ENCODE measurements at places on chromosomes 7 and 10.

GRCh38 chr10:34454590-34455261, 360.4 kb downstream of the PARD3 start:
- no peak for DNase-seq

GRCh38 chr7:18698258-18698734, 202.7 kb downstream of the HDAC9 start:
- DNase-seq: no peak

GRCh38 chr10:4107285-4107851, 322.4 kb upstream of the KLF6 start:
- DNase-seq: no peak

- DNase-seq: no peak
Measured at GRCh38 chr10:74846958-74847357, 20.6 kb downstream of the KAT6B start.

- DNase-seq: no peak
Measured at GRCh38 chr7:55250313-55250712, 114.8 kb upstream of the LANCL2 start.

- peak; percentile 62 for DNase-seq
Measured at GRCh38 chr10:124449170-124450011, 444 bp downstream of the NKX1-2 start.

DNA sequence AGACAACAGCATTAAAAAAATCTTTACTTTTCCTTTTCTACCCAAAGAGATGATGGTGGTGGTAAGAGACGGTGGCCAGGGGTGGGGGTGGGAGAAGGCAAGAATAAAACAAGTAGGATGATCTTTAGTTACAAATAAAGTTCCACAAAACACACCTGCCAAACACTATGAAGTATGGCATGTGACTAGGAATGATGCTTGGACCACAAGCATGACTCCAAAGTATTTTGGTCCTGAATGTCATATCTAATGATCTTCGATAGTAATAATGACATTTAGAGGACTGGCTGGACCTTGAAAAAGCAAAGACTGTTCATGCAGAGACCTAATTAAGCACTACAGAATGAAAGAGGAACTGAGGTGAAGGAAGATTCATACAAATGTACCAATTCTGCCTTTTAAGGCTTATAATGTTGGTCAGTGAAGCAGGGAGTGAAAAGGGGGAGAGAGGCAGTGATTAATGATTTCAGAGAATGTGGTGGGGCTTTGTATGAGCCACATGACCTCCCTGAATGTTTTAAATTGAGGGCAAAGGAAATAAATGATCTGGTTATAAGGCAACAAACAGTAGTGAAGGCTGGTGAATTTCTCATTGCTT, 29.6 kb upstream of the DKK1 start:
- DNase-seq: no peak

GRCh38 chr7:78985509-78985908, 468.0 kb downstream of the MAGI2 start:
- DNase-seq: no peak

- DNase-seq: no peak
Measured at GRCh38 chr7:33970536-33970935, 65.2 kb downstream of the BMPER start.

DNA sequence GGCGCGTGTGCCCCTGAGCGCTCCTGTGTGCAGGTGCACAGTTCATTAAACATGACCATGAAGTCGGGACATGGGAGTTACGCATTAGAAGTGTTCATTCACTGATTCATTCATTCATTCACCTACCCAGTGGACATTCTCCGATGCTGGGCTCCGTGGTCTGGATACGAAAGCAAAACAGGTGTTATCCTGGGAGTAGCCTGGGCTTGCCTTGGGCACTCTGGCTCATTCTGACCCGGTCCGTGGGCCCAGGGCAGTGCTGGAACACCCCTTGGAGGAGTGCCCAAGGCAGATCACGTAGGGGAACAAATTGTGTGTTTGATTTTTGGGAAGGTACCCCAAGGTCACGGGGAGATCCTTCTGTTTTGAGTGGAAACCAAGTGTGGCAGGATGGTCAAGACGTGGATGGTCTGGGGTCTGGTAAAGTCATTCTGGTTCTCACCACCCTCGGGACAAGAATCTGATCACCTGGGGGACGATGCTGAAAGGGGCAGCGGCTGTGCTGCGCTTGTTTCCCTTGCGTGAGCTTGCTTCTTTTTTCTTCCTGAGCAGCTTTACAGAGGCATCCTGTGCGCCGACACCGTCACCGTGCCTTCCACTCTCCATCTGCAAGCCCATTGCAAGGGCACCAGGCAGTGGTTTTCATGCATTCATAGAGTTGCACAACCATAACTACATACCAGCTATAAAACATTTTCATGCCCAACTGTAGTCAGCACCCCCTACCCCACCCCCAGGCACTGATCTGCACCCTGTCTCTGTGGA, 10.1 kb downstream of the ELFN1 start:
- no peak for DNase-seq

GRCh38 chr10:37478381-37478780, 353.0 kb downstream of the ANKRD30A start:
- DNase-seq: no peak

DNA sequence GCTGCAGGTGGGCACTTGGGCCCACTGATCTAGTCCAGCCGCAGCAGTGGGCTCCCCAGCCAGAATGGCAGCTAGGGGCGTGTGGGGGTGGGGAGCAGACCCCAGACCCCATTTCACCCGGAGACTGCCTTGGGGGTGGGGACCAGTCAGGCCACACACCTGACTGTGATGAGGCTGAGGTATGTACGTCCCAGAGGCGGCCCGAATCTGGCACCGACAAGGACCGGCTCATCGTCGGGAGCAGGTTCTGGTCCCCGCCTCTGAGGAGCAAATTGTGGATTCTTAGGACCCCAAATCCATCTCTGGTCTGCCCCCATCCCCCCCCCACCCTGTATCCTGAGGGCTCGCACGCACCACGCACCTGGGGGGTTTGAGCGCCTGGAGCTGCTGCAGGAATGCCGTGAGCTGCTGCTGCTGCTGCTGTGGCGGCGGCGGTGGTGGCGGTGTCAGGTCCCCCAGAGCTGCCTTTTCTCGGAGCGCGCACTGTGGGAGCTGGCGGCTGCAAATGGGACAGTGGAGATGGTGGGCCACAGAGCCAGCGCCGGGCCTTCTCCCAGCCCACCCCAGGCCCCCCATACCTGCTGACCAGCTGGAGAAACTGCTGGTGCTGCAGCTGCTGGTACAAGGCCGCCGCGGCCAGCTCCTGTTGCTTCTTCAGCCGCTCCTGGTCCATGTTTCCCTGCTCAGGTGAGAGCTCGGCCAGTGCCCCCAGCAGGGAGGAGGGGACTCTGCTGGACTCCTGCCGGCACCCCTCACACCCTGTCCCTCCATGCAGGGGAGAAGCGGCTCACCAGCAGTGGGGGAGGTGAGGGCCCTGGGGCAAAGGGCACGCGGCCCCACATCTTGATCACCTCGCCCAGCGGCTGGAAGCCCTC, 10.2 kb downstream of the GIGYF1 start:
- DNase-seq: no peak

DNA sequence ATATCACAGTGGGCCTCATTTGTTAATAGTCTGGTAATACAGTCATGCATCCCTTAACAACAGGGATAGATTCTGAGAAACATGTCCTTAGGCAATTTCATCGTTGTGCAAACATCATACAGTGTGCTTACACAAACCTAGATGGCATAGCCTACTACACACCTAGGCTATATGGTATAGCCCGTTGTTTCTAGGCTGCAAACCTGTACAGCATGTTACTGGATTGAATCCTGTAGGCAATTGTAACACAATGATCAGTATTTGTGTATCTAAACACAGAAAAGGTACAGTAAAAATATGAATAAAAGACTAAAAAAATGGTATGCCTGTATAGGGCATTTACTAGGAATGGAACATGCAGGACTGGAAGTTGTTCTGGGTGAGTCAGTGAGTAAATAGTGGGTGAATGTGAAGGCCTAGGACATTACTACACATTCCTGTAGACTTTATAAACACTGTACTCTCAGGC, 12.0 kb upstream of the RHOBTB1 start:
- peak; percentile 70 for DNase-seq

DNA sequence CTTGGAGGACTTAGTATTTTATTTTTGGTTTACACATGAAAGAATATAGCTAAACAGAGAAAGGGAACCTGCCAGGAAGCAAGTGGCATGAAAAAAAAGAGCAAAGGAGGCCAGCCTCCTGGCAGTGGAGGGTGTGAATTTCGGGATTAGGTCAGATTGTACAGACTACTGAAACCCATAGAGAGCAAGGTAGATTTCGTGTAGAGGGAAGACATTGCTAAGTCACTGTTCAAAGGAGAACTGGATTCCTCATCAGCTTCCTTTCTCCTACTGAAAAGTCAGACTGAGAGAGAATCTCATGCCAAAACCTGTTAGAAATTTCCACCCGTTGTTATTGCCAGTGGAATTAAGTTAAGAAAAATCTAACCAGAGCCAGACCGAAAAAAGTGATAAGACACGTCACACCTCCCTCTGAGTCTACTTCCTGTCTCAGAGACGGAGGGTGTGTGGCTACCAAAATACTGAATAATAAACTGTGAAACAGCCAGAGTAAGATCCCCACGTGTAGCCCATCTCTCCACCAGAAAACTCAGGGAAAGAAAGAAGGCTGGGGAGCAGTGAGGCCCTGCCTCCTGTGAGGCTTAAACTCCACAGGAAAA, 118.8 kb downstream of the SKIDA1 start:
- no peak for DNase-seq

DNA sequence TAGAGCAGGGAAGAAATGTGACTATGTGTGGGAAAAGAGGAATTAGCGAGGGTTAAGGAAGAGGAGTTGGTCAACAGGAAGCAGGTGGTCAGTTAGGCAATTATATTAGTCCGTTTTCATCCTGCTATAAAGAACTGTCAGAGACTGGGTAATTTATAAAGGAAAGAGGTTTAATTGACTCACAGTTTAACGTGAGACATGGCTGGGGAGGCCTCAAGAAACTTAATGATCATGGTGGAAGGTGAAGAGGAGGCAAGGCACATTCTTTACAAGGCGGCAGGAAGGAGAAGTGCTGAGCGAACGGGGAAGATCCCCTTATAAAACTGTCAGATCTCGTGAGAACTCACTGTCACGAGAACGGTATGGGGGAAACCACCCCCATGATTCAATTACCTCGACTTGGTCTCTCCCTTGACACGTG, 35.0 kb downstream of the RAMP3 start:
- DNase-seq: no peak

DNA sequence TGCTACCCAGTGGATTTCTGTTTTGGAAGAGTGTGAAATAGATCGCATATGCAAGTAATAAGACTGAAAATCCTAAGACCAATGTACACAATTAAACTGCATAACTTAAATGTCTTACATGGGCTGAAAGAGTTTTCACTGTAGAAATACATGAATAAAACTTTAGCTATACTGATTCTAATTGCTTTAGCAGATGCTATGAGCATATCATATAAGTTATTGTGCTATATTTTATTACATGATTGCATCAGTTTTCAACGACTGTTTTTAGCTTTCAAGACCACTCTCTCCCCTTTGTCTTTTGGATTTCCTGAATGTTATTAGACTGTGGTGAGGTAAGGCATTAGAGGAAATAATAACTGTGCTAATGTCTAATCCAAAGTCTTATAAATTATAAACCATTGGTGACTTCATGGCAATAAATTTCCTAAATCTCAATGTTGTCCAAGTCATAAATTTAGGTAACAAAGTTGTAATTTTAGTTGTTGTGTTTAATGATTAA, 124.5 kb downstream of the SEMA3A start:
- DNase-seq: no peak

- DNase-seq: no peak
Measured at GRCh38 chr7:154853063-154853726, 149.7 kb downstream of the PAXIP1 start.

GRCh38 chr10:75632805-75633462, 201.5 kb downstream of the LRMDA start:
- DNase-seq: no peak

DNA sequence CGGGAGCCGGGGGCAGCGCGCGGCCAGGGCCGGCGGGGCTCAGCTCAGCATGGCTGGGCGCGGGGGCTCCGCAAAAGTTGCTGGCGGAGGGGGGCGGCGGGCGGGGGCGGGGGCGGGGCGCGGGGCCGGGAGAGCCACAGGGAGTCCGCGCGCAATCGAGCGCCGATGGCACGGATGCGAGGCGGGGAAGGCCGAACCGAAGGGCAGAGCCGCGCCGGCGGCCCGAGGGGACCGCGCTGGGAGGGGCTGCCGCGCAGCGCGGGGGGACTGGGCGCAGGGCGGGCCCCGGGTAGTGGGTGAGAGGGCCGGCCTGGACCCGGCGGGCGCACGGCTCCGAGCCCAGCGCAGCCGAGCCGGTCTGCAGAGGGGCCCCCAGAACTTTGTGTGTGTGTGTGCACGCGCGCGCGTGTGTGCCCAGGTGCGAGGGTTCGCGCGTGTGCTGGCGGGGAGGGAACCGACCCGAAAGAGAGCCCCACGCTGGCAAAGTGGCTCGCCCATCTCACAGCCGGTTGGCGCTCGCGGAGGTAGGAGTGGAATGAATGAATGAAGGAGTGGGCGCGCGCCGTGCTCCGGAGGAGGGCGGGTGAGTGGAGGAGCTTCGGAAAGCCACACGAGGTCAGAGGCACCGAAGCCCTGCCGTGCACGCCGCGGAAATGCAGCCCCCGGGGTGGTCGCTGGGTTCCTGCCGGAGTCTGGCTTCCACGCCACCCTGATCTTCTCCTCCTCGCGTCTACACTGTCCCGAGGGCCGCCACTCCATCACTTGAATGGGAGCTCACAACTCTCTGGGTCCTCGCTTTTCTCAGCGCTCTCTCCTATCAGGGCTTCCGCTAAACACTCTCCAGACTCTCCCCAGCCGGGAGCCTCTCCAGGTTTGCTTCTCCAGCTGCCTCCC, at the start of gene HIPK2:
TSS of gene HIPK2 (minus strand) at position 51 of the 894 bp plus-strand sequence. CDS start 375 bp downstream, outside the sequence.
- peak; percentile 55 for DNase-seq

GRCh38 chr7:75818472-75818871, 4.9 kb upstream of the CCL24 start:
- no peak for DNase-seq

DNA sequence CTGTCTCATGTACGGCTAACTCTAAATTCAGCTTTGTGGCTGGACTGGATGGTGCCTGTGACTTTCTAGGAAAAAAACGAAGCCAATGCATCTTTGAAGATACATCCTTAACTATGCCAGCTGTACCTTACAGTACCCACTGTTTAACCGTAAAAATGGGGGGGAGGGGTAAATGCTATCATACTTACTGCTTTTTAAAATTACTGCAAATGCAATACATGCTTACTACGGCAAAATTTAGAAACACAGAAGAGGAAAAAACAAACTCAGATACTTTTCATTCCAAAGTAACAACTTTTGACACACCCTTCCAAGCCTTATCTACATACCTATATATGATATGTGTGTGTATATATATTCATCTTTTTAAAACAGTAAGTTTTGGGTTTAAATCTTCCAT, 20.4 kb upstream of the GLCCI1 start:
- no peak for DNase-seq
